AML-193 (cell line): ENCODE measurements at places on chromosomes 7 and 10.

GRCh38 chr7:46603296-46603752 is 682.3 kb upstream of the IGFBP3 start:
- DNase-seq: no peak

DNA sequence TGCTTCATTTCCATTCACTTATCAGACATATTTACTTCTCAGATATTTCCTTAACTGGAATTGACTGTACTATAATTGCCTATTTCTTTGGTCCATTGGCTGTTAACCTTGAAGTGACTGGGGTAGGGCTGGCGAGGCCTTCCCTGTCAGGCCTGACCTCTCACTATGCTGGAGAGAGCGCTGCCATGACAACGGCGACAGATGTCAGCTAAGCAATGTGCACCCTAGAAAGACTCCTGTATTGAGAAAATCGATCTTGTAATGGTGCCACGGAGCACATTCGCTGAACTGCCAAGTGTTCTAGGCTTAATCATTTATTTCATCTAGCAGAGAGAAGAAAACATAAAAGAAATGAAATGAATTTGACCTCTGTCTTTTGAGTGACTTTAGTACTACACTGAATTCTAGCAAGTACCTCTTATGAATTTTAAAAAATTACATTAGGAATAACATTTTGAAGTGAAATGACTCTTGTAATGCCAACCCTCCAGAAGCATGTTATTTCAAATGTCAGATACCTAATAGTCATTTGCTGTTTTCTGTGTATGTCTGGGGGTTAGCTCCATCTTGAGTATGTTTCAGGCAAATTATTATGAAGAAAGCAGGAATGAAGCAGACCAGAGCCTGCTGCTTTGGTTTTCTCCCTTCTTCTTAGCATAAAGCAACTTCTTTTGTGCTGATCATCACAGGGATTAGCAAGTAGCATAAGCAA is 148.0 kb downstream of the SNX10 start:
- DNase-seq: no peak

- DNase-seq: no peak
Observed at GRCh38 chr10:116771101-116771958, 29.0 kb upstream of the HSPA12A start.

- DNase-seq: no peak
Observed at GRCh38 chr7:119974972-119975371, 298.0 kb upstream of the KCND2 start.

- DNase-seq: no peak
Observed at GRCh38 chr10:100866575-100867098, 46.1 kb upstream of the SLF2 start.

DNA sequence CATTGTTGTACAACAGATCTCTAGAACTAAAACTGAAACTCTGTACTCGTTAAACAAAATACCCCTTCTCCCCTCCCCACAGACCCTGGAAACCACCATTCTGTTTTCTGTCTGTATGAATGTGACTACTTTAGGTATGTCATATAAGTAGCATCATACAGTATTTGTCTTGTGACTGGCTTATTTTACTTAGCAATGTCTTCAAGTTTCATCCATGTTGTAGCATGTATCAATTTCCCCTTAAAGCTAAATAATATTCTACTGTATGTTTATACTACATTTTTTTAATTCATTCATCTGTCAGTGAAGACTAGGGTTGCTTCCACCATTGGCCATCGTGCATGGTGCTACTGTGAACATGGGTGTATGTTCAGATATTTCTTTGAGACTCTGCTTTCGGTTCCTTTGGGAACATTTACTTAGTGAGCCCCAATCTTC is 71.2 kb upstream of the RPA3 start:
- DNase-seq: no peak
